ENCODE measurements at places on chromosomes 11 and 22.

- no peak for DNase-seq
These were observed 1.6 kb upstream of the TH start for GRCh38 chr11:2173150-2173693.

GRCh38 chr11:6319704-6320410 lies 444 bp downstream of the CAVIN3 start:
- no peak for DNase-seq

DNA sequence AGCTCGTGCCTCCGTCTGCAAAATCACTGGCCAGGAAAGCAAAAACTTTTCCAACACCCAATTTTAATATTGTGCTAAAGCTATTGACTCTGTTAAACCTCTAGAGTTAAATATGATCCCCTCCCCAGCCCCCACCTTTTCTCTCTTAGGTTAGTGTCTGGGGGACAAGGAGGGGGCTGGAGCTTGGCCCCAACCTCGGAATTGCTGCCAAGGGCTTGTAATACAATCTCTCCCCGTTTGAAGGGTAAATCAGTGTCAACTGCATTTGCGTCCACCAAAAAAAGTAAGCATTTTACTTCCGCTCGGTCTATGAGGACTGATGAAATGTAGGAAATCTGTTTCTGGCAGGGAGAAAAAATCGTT lies at the start of gene GAS2:
Gene GAS2 (plus strand): TSS at position 287 of the 363 bp plus-strand sequence. CDS start 8,259 bp downstream, outside the sequence.
- no peak for DNase-seq

DNA sequence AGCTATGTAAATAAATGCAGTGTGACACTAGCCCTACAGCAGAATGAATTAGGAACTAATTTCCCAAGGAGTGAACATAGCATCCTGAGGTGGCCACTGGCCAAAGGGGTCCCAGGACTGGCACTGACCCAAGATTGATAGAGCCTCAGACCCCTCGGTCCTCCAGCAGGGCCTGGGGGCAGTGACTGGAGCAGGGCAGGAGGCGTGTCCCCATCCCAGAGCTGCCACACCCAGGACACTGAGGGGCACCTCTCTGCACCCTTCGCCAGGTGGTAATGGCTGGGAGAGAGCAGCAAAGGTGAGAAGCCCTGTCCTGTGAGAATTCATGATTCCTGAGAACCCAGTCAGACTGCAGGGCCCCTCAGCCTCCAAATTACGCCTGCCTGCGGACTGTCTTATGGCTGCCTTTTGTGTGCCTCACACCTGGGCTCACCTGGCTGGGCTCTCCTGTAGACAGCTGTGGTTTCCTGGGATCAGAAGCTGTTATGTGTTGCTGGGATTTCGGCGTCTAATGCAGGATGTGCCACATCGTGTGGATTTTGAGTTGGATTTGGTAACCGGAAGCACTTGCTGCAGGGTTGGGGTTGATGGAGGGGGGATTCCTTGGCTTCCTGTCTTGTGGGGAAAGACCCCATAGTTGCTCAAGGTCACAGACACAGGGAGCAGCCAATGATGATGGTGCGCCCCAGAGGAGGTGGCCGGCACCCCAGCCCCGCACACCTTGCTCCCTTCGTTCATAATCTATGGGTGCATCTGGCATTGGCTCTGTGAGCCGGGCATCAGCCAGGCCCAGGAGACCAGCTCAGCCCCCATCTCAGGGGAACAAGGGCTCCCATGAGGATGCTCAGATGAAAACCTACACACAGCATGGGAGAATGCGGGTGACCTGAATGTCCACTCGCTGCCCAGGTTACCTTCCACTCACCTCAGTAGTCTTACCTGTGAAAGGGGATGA lies 582.9 kb downstream of the BRD1 start:
- no peak for DNase-seq

DNA sequence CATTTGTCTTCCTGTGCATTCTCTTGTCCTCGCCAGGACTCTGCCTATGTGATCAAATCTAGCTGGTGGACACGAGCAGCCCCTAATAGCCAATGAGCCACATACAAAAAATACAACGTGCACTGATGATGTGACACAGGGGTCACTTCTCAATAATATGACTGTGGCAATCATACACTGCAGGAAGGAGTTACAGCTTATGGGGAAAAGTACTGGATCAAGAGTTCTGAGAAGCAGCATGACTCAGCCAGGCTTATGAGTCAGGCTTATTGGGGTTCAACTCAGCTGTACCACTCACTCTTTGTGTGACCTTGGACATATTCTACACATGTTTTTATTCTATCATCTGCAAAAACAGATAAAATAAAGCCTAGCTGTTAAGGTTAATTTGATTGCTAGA lies 889.4 kb upstream of the TENM4 start:
- DNase-seq, result no peak

- no peak for DNase-seq
These were observed at the start of gene FCHSD2 for GRCh38 chr11:73142128-73142377. Gene FCHSD2 (minus strand): TSS chr11:73142318. CDS start chr11:73141877, 441 bp downstream.

- peak; percentile 95 for DNase-seq
These were observed 27.3 kb downstream of the SLC1A2 start for GRCh38 chr11:35391922-35392688.

DNA sequence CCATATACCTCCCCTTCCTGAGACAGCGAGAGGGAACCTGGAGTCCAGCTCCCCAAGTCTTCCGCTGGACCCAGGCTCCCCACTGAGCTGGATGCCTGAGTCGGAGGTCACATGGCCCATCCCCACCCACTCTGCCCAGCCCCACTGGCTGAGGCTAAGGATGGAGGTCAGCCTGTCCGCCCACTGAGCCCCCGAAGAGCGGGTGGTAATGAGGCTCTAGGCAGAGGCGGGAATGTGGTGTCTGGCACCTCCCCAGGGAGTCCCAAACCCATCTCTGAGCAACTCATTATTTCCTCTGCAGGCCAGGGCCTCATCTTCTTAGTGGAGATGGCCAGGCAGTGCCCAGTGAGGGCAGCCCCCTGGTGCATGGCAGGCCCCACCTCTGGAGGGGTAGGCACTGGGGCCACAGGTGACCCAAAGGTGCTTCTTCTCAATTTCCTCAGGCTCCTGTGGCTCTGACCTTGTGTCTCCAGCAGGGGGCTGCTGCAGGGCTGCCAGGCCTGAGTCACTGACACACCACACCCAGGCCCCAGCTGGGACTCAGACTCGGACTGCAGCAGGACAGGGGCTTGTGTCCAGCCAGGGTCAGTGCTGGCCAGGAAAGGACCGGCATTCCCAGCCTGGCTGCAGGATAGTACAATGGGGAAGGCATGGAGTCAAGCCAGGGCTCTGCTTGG lies 10.2 kb upstream of the PDE2A start:
- peak; percentile 26 for DNase-seq

DNA sequence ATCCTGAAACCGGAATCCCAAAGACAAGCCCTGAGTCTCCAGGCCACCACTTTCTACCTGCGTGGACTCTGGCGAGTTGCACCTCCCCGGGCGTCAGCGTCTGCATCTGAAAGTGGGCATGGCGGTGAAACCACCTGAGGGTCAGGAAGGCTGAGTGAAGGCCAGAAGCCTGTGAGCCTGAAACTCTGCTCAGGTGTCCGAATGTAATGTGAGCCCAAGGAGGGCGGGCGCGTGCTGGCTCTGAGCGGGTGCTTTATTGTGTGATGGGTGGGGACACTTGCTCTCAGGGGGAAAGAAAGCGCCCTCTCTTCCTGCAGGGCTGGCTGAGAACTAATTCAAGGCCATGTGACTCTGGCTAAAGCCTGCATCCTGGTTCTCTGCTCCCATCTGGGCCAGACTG lies 135.6 kb downstream of the ST3GAL4 start:
- DNase-seq, result no peak

DNA sequence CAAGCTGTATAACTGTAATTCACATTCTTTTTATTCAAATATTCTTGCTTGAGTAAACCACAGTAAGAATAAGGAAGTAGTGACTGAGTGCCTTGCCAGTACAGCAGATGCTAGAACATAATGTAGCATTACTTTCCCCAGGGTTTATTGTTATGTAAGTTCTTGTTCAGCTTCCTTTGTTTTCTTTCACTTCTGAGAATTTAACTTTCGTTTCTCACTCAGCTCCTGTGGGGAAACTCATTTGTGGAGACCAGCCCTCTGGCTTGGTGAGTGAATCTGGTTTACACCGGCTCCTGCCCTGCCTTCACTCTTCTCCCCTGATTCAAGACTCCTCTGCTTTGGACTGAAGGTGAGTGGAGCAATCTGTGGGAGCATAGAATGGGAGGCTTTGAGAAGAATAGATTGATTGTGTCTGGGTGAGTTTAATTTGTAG lies at the start of gene TRIM22:
Gene TRIM22 (plus strand): TSS at position 240 of the 433 bp plus-strand sequence. CDS start 6,443 bp downstream, outside the sequence.
- peak; percentile 49 for DNase-seq

DNA sequence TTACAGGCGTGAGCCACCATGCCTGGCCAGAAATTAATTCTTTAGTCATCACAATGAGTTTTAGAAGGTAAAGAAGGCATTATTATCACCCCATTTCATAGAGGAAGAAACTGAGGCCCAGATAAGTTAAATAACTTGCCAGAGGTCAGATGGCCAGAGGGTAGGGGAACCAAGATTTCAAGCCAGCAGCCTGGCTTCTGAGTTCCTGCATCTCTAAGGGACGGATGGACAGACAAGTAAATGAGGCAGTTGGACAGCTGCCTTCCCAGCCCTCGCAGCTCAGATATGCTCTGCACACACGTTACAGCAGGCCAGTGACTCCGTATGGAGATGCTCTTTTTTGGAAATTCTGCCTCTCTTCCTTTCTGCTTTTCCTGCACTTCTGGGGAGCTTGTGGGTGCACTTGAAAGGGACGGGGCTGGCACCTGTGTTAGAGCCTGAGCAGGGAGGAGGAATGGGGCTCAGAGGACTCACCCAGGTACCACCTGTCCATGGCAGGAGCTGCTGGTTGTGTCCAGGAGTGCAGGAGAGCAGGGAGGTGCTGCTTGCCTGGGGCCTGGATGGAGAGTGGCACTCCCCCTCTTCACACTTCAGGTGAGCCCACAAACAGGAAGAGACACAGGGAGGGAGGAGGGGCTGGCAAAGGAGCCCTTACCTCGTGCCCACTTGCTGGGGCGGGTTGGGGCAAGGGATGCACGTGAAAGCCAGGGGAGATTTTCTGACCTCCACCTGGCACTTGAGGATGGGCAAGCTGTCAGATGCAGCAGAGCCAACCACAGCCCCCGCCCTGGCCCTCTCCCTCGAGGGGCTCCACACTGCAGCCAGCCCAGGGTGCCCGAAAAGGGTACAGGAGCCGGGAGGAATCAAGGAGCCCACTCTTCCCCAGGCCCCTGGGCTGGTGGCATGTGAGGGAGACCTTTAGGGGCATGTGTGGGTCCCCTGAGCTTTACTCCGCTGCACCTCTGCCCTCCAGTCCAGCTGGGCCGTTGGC lies 3.3 kb upstream of the FXYD2 start:
- DNase-seq, result no peak

GRCh38 chr22:46465345-46465720 lies 72.1 kb downstream of the CELSR1 start:
- no peak for DNase-seq

GRCh38 chr22:40757071-40757470 lies 62.1 kb downstream of the SLC25A17 start:
- DNase-seq, result no peak

DNA sequence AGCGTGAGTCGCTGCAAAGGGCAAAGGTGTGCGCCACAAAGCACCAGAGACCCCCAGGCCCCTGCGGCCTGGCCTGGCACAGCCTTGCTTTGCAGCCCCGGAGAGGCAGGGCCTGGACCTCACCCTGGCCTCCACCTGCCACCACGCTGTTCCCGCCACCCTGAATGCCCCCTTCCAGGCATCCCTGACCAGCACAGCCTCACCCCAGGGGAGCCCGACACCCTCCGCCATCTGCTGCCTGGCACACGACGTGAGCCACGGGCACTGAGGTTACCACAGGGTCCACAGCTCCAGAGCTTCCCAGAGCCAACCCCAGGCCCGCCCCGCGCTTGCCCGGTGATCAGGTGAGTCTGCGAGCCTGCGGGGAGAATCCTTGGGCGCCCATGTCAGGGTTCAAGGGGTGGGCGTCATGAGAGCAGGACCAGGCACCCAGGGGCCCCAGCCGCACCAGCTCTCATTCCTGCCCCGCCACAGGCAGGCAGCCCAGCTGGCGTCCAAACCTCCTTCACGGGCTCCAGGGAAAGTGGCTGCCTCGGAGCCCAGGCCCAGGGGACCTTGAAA lies 171.3 kb downstream of the BRD1 start:
- no peak for DNase-seq

DNA sequence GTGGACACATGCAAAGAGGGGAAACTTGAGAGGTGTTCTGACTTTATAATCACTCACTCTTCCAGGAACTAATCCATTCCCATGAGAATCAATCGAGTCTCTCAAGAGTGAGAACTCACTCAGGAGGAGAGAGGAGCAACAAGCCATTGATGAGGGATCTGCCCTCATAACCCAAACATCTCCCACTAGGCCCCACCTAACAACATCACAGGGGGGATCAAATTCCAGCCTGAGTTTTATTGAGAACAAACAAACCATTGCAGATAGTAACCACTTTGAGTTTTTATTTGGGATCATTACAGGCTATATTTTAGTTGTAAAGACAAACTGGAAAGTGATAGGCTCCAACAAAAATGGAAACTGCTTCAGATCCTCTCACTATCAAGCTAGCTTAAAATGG lies 328.8 kb upstream of the CTSC start:
- no peak for DNase-seq

DNA sequence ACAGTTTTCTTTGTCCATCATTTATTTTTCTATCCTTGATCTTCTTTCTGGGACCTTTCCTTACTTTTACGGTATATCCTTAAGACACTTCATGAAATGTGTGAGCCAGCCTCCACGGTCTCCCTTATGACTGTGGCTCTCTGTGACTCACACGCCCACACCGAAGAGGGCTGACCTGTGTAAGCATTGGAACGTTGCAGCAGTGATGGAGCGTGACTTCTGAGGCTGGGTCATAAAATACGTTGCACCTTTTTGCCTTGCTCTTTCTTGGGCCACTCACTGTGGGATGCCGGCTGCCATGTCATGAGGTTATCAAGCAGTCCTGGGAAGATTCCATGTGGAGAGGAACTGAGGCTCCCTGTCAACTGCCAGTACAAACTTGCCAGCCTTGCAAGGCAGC lies 96.3 kb upstream of the RAB1B start:
- no peak for DNase-seq

DNA sequence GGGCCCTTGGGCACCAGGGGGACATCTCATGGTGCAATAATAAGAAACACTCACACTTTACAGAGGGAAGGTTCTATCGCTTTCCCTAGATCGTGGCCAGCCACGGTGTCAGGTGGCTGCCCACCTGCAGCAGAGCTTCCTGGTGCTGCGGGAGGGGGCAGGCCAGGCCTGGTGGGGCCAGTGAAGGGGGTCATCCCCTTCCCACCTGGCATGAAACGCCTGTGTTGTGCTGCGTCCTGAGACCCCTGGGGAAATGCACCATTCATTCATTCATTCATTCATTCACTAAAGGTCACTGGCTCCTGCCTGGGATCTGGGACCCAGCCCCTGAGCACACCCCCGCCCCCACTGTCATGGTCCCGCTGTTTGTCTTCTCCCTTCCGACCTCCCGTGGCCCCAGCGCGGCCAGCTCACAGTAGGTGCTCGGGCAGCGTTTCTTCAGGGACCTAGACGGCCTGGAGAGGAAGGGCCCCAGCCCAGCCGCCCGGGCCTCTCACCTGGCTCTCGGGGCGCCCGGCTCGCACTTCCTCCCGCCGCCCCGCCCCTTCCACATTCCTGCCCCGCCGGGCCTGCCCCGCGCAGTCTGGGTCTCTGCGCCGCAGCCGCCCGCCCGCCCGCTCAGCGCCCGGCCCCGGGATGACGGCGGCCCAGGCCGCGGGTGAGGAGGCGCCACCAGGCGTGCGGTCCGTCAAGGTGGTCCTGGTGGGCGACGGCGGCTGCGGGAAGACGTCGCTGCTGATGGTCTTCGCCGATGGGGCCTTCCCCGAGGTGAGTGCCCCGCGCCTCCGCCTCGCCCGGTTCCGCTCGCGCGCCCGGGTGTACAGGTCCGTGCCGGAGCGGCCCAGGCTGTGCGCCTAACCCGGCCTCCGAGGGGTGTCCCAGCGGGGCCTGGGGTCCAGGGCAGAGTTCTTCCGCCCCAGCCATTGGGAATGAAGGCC lies at the start of gene RHOD:
Gene RHOD (plus strand): TSS at position 581 of the 938 bp plus-strand sequence. CDS start 56 bp downstream, at position 637.
- peak; percentile 29 for DNase-seq

GRCh38 chr11:71998649-71999310 lies at the start of gene IL18BP:
Gene IL18BP (plus strand): TSS chr11:71998909. CDS start chr11:71999985, 1,076 bp downstream.
- peak; percentile 20 for DNase-seq

Measured in activated CD4-positive, alpha-beta T cell treated with anti-CD3 and anti-CD28 coated beads for 4 hours (primary cell).